Hepatic stellate cell (primary cell): ENCODE measurements at places on chromosomes 5 and 9.

- DNase-seq = no peak
Measured at GRCh38 chr5:138502121-138502520, 36.8 kb downstream of the EGR1 start.

DNA sequence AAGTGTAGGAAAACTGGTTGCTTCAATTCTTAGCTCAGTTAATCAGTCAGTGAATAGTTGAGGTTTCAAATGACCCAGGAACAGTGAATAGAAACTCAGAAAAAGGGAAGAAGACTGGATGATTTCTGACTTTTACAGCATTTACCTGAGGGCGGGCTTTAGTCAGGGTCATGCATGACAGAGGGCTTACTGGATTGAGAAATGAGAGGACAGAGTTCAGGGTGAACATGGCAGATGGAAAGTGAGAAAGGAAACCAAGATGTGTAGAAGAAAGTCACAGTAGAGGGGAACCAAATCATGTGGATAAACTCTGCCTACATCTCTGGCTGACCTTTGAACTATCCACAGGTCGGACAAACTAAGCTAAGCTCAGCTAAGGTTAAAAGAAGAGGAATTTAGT is 596.0 kb downstream of the SEMA5A start:
- DNase-seq = no peak

- DNase-seq = no peak
Measured at GRCh38 chr9:131590449-131590848, 45.1 kb downstream of the PRRT1B start.

DNA sequence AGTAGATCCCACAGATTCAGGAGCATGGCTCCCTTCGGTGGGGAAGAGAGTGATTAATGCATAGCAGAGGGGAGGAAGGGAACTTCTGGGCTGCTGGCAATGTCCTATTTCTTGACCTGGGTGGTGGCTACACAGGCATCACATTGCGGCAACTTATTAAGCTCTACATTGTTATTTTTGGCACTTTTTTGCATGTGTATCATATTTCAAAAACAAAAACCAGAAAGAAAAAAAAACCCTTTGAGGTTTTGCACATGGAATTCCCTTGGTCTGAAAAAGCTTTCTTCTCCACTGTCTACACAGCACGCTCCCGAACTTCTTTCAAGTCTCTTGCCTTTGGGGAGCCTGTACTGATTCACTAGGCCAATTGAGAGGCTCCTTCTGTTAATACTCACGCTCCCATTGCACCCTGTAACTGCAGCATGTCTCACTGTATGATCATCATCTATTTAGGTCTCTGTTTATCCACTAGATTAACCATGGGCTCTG is 25.1 kb downstream of the CEMIP2 start:
- no peak for DNase-seq
